ENCODE measurements at places on chromosomes 2 and 18.
A peak's percentile ranks its signal among the peaks of the same experiment; 100 is the strongest.

GRCh38 chr2:22893761-22894517, 491.0 kb upstream of the KLHL29 start:
- DNase-seq: peak; percentile 20

GRCh38 chr18:35073186-35074105, 32.2 kb downstream of the MAPRE2 start:
- no peak for DNase-seq

DNA sequence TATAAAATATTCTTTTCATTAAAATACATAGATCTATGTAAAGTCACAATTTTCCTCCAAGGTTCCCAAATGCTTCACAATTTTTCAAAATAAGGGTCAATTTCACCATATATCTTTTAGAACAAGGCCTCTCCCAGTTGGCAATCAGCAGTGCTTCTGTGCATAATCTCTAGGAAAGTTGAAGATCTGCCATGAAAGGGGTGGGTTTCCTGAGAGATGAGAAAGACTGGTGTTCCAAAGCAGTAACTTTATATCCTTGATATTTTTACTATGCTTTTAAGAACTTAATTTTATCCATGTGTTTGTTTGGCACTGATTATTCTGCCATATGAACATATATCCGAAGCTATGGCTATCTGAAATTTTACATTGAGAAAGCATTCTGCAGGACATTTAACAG, 199.4 kb upstream of the CYP26B1 start:
- peak; percentile 21 for DNase-seq

DNA sequence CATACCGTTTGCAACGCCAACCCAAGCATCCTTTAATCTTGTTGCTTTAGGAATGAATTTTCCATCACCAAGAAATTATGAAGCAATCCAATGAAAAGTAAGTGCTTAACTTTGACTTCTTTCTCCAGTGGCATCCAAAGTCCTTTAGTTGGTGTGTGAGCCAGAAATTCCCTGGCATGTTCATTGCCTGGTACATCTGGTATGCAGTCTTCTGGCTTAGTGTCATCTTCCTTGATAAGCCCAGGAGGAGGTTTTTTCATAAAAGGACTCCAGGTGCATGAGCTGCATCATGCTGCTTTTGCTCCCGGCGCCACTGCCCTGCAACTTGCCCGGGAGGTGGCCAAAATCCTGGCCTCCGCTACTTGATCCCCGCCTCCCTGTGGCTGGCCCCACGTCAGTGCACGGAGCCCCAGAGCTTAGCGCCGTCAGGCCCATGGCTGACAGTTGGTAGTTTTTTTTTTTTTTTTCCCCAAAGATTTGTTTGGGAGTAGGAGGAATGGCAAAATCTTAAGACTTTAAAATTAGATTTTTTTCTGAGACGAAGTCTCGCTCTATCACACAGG, 58.7 kb downstream of the PUM2 start:
- DNase-seq: no peak

- no peak for DNase-seq
These were observed 58.8 kb upstream of the HDAC4 start for GRCh38 chr2:239459606-239460005.

- DNase-seq: no peak
These were observed 24.7 kb upstream of the ANKRD62 start for GRCh38 chr18:12068950-12069320.

- no peak for DNase-seq
These were observed 55.0 kb downstream of the EHBP1 start for GRCh38 chr2:62760555-62760954.

DNA sequence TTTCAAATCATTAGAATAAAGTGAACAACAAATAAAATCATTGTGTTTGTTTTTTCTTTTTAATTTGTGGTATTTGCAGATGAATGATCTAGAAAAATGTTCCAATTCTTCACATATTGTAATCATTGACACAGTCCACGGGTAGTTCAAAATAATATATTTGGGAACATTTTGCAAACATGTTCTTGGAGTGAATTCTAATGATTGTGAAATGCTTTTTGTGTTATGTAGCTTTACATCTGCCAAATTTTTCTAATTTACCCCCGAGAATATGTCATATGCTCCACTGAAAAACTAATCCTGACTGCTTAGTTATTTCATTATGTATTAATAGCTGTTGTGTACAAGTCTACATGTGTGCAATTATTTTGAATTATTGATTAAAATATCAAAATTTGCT, 1468.4 kb upstream of the NXPH2 start:
- no peak for DNase-seq
